ENCODE measurements at places on chromosomes 7 and 10. TPM values are rescaled to one million over a fixed set of nuclear protein-coding genes. Genes with fewer than 3 reads are reported as not detected.

Gene CYP3A4
- 0.34 TPM for total RNA-seq

Gene FOXI2
- 0.22 TPM for total RNA-seq

Gene FGL2
- 57.9 TPM for total RNA-seq

Gene RADIL
- total RNA-seq, result 5.5 TPM

Gene C10orf105
- total RNA-seq, result 0.22 TPM

Gene PNLIPRP1
- not detected for total RNA-seq

Gene GIMAP7
- total RNA-seq, result 13.6 TPM

Gene TDRD1
- 0.17 TPM for total RNA-seq

Gene FMC1
- 7.8 TPM for total RNA-seq

Gene FEZF1
- total RNA-seq, result not detected

Gene LIPK
- not detected for total RNA-seq

Gene ANXA8
- total RNA-seq, result not detected

Gene CACNA2D1
- 53.9 TPM for total RNA-seq

Gene CYP2W1
- total RNA-seq, result not detected
